ENCODE measurements at places on chromosomes 1 and 21. TPM values are rescaled to one million over a fixed set of nuclear protein-coding genes. Genes with fewer than 3 reads are reported as not detected.

GRCh38 chr1:55088413-55088812 lies 49.1 kb downstream of the PCSK9 start:
- DNase-seq = no peak

GRCh38 chr21:30874526-30874925 lies 6.9 kb downstream of the KRTAP11-1 start:
- DNase-seq = no peak

GRCh38 chr1:226656201-226656600 lies 82.9 kb downstream of the ITPKB start:
- no peak for DNase-seq

GRCh38 chr1:212944229-212944901 lies 6.0 kb upstream of the VASH2 start:
- no peak for DNase-seq

DNA sequence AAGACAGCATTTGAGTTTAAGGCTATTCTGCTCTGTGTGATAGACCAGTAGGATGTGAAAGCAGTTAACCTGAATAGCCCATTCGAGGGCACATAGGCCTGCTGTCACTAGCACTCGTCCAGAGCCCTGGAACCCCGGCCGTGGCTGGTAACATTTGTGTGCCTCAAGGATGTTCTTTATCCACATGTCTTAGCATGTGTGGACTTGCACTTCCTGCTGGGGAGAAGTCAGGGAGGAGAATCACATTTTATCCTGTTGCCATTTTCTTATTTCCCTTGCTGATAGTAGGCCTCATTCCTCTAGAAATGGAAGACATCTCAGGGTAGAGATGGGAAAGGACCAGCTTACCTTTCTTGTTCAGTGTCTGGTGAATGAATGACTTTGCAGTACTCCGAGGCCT lies 54.7 kb downstream of the VPS13D start:
- DNase-seq = no peak

- no peak for DNase-seq
These were observed 21.5 kb downstream of the EPHB2 start for GRCh38 chr1:22731924-22732720.

- DNase-seq = no peak
These were observed 1.7 kb upstream of the PRCC start for GRCh38 chr1:156765666-156766065.

AMY1B gene
- polyA plus RNA-seq = not detected

NR1I3 gene
- not detected for polyA plus RNA-seq

CRYBG2 gene
- 2.3 TPM for polyA plus RNA-seq

SYCP1 gene
- not detected for polyA plus RNA-seq

Measured in A549 (cell line).